ENCODE measurements at places on chromosomes 13 and 19.

- DNase-seq, result no peak
Measured at GRCh38 chr13:28792992-28793391, 27.1 kb upstream of the MTUS2 start.

DNA sequence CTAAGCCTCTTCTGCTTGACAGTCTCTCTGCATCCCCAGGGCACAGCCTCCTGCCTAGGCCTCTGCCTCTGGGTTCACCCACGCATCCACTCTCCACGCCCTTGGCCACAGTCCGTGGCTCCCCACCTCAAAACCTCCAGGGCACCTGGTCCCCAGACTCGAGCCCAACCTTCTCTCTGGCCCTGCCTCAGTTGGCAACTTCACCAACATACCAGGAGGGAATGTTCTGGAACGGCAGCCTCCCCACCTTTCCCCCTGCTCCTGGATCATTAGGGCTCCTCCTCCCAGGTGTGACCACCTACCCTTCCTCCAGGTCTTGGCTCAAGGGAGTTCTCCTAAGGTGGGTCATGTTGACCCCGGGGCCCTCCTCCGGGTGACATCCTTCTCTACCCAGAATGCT, 69.1 kb downstream of the SOX1 start:
- DNase-seq, result no peak

GRCh38 chr19:31627620-31628365, 278.6 kb upstream of the TSHZ3 start:
- DNase-seq, result no peak

- no peak for DNase-seq
Measured at GRCh38 chr19:48395170-48395455, 1.6 kb downstream of the GRIN2D start.

DNA sequence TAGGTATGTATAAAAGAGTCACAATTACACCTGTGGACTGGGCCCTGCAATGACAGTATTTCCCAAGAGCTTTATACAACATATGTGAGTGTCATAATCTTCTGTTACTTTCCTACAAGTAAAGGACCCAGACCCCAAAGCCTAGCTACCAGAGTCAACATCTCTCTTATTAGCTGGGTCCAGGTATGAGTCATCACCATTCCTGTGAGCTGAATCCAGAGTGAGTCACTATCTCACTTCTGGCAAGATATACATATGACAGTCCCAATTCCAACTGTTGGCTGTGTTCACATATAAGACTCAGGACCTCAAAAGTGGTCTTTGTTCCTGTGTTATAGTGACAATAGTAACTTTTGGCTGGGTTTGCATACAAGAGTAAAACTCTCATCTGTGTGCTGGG, 46.7 kb downstream of the ZNF729 start:
- DNase-seq, result no peak

DNA sequence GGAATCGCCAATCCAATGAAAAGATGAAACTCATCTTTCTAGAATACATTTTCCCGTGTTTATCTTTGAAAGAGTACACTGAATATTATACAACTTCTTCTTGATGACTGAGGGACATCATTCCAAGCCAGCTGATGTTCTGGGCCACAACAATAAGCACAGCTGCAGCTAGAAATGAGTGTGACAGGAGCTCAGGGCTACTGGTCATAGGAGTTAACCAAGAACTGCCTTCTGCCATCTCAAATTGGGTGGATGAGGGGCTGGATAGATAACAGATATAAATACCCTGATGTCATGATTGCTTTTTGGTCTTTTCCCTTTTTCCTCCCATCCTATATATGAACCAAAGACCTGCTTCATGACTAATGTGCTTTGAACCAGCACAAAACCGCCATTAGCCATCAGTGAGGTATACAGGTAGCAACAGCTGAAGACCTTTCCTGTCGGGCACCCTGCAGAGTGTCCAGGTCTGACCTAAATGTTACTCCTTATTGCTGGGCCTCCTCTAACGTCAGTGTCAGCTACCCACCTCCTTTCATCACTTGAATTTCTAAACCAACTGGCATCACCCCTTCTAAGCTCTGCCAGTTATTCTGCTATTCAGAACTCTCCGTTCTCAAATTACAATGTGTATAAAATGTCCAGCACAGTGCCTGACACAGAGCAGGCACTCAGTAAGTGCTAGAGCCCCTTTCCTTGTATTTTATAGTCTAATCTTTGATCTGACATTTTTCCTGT, 178.2 kb downstream of the ENOX1 start:
- DNase-seq, result no peak

DNA sequence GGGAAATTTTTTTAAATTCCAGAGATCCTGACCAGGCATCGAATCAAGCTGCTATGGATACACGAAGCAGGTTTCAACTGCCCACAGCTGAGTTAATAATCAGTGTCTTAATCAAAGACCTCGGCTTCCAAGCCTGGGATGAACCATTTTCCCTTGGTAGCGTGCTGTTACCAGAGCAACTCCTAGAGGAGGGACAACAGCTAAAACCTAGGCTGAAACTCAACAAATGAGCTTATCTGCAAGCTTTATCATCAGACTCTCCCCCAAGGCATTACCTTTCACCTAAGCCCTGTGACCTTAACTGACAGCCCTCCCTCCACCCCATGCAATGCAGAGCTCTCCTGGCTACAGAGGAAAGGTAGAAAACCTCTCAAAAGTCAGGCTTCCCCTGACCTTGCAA, 39.7 kb downstream of the RCBTB1 start:
- no peak for DNase-seq

DNA sequence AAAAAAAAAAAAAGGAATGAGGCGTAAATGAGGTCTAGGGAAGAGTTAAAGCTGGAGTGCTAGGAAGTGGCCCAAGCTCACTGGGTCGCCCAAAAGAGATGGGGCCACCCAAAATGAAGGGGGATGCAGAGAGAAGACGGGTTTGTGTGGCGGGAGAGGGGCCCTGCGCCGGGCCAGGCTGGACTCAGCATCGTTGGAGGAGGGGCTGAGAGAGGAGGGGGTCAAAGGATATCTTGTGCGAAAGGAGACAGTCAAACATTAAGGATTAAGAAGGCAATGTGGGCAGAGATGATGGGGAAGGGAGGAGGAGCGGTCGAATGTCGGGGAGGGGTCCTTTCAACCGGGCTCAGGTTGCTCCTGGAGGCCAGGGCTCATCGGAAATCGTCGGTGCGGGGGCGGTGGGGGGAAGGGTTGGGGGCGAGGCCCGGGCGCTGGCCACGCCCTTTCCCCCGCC, 825 bp upstream of the CARM1 start:
- DNase-seq, result no peak

- no peak for DNase-seq
Measured at GRCh38 chr19:2290441-2291184, 8.6 kb upstream of the PEAK3 start.

DNA sequence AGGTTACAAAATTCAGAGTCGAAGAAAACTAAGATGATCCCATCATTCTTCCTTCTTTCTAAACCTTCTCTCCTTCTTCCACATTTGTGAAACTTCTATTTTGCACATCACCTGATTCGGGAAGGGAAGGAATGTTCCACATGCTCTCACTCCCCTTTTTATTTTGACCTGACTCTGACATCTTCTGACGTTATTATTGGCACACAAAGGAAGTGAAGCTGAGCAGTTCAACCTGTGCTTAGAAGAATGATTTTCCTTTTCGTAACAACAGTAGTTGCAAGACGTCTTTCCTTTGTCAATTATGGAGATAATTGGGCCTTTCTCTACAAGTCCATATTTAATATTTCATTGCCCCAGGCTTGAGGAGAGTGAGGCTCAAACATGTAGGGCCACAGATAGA, 18.0 kb downstream of the FAM124A start:
- DNase-seq, result no peak

GRCh38 chr19:46963093-46963734, 56.4 kb upstream of the NPAS1 start:
- no peak for DNase-seq

DNA sequence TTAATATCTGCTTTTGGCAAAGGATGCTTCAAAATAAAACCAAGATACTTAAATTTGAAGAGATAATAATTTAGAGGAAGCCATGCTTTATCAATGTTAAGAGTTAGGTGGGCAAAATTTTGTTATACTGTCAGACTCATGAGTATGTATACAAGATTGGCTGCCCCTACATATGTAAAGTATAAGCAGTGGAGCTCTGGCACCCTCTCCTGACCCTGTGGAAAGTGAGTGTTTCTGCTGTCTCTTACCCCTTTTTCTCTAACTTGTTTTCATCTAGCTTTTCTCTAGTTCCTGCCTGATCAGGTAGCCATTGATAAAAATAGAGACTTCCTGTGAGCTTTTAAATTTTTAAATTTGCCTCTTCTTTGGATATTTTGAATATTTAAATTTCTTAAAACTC, 710.9 kb upstream of the SPRY2 start:
- no peak for DNase-seq

Measured in C1 segment of cervical spinal cord (tissue), 14 donors.